ENCODE measurements at places on chromosomes 1 and 21.

DNA sequence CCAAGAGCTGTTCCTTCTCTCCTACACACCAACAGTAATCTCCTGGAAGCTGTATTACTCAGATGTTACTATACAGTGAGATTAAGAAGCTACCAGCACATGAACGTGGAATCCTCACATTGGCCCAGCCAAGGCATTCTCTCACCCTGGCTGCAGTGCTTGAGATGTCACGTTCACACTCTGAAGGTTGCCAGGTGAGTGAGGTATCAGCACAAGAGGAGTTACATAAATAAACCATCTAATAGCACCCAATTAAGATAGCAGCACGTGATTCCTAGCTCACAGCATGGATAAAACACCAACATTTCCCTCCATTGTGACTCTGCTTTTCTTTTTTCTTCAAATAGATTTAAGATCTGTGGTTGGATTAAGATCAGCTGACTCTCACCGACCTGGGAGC, 182.8 kb downstream of the PLPP3 start:
- DNase-seq: no peak

GRCh38 chr1:227127891-227128290, 187.8 kb downstream of the COQ8A start:
- no peak for DNase-seq

DNA sequence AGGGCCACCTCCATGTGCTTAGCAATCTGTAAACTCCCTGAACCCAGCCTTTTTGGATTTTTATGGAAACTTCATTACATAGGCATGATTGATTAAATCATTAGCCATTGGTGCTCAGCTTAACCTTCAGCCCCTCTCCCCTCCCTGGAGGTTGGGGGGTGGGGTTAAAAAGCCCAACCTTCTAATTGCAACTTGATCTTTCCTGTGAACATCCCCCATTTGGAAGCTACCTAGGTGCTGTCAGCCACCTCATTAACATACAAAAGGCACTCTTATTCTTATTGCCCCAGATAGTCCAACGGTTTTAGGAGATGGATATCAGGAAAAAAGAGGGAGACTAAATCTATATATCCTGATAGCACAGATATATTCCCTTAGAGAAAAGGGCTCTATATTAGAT, 424.0 kb upstream of the BEND5 start:
- no peak for DNase-seq

GRCh38 chr1:30842697-30843354, 65.7 kb downstream of the SDC3 start:
- DNase-seq: no peak

DNA sequence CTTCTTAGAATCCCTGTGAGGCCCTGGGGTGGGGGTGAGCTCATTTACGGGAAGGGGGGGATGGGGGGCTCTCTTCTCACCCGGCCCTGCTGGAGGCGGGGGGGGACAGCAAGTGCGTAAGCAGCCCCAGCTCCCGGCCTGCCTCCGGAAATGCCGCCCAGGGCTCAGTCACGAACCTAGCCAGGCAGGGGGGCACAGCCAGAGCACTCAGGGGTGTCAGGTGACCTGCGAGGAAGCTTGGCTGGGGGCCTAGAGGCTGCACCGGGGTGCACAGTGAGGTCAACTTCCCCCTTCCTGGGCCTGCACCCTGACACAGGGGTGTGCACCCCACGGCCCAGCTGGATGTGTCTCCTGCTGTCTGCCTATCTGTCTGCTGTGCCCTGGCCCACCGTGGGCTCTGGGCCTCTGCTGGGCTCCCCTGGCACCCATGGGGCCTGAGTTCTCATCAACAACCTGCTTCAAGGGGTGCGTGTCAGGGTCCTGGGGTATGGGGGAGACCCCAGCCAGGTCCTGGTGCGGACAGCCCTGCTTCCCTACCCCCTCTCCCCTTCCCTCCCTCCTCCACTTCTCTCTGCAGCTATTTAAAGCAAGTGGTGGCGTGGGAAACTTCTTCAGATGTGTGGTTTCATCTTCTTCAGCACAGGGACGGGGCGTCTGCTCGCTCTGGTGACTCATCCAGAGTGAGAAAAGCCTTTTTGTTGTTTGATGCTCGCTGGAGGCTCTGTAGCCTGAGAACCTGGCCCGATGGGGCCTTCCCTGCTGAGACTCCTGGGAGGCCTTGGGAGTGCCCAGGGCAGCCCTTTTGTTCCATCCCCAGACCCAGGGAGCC, 92.5 kb upstream of the RUNX3 start:
- DNase-seq: peak; percentile 88

DNA sequence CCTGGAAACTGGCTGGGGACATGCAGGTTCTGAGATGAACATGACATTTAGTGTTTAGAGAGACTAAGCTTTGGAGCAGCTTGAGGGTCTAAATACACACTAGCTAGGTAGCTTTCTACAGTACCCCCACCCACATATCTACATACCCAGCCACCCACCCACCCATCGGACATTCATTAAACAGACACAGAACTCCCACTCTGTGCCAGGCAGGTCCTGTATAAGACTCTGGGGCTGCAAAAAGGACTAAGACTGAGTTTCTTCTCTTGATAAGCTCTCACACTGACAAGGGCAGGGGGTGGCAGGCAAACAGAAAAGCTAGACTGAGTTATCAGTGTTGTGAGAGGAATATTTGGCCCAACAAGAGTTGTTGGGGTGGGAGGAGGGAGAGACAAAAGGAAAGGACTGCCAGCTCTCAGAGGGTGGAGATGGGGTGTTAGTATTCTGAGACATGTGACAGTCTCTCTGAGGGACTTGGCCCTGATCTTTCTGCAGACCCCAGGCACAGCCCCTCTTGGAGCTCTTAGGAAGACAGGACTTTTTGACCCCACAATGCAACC, 6.8 kb downstream of the MAP7D1 start:
- DNase-seq: no peak

- DNase-seq: no peak
These were observed 75.8 kb downstream of the FHAD1 start for GRCh38 chr1:15322648-15323350.

DNA sequence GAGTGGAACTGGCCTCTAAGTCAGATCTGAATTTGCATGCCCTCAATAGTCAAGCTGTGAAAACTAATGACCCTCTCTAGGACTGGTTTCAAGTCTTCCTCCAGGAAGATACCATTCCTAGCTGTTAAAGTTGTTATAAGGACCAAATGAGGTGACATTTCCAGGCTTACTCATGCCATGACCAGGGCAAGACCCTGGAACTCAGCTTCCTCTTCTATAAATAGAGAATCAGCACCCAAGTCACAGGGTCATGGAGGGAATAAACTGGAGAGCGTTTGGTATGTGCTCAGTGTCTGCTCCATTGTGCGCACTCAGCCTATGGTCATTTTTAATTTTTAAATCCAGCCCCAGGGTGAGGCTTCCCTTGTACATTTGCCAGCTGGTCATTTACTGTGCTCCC, 2.5 kb downstream of the S100A9 start:
- DNase-seq: no peak

Measured in stimulated activated CD8-positive, alpha-beta memory T cell treated with anti-CD3 and anti-CD28 coated beads, Interleukin-15, amount 100 ng/mL, for 1 hour (primary cell).